ENCODE measurements at places on chromosomes 11 and 22. TPM values are rescaled to one million over a fixed set of nuclear protein-coding genes. Genes with fewer than 3 reads are reported as not detected.

Gene ADAMTS8
- 0.42 TPM for total RNA-seq

Gene POU2AF2
- not detected for total RNA-seq

Gene TSGA10IP
- total RNA-seq: not detected

Gene PLET1
- total RNA-seq: not detected

Gene TSSK2
- total RNA-seq: not detected

Gene TRIM48
- total RNA-seq: not detected

Gene NPTXR
- 23.4 TPM for total RNA-seq

DNA sequence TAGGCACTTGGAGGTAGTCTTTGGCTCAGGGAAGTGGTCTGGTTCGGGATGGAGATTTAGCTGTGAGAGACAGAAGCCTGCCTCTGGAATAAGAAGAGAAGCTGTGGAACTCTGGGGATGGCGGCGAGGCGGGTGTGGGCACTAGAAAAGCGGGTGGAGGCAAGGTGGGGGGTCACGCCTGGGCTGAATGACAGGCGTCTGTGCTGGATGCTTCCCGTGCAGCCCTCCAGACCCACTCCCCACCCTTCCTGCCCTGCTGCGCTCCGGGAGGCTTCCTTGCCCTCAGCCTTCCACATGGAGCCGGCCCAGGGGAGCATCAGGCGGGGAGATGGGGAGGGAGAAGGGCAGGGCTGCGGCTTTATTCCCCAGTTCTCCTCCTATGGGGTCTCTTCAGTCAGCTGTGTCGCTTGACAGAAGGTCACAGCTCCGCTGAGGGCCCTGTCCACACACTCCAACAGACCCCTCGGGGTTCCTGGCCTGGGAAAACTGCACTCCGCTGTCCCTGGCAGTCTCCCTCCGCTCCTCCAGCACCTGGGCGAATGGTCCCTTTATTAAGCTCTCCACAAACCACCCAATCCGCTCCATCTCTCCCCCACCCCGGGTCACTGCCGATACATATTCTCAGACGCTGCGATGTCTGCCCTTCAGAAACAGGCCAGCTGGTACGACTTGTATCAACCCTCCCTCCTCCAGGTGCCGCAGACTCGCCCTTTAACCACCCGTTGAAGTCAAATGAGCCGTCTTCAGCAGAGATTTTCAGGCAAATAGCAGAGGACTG lies 6.2 kb downstream of the DNAJB13 start:
- no peak for DNase-seq

GRCh38 chr11:79304599-79305212 lies 136.1 kb downstream of the TENM4 start:
- no peak for DNase-seq

GRCh38 chr22:46092011-46092410 lies 58.3 kb upstream of the PPARA start:
- DNase-seq: peak; percentile 26

GRCh38 chr11:124052966-124053365 lies 11.8 kb upstream of the OR10G7 start:
- no peak for DNase-seq

GRCh38 chr11:59009661-59010060 lies 70.4 kb downstream of the GLYATL1 start:
- DNase-seq: no peak

GRCh38 chr11:92226331-92227229 lies 2.0 kb downstream of the FAT3 start:
- peak; percentile 31 for DNase-seq

- DNase-seq: peak; percentile 89
These were observed 62.5 kb upstream of the SUSD2 start for GRCh38 chr22:24118689-24119384.

DNA sequence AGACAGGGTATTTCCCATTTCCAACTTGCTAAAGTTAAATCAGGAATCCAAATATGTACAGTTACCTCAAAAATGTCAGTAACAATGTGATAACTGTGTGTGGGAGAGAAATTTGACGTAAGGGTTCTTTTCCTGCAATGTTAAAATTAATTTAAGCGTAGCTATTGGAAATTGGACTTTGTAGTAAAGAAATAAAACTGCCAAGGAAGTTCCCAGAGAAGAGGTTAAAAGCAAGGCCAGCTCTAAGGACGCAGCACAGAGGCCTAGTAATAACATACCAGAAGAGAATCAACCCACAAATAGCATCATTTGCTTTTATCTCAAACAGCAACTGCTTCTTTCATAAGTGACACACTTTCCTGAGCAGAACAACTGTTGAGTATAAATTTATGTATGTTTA lies 36.8 kb upstream of the GRIA4 start:
- no peak for DNase-seq

DNA sequence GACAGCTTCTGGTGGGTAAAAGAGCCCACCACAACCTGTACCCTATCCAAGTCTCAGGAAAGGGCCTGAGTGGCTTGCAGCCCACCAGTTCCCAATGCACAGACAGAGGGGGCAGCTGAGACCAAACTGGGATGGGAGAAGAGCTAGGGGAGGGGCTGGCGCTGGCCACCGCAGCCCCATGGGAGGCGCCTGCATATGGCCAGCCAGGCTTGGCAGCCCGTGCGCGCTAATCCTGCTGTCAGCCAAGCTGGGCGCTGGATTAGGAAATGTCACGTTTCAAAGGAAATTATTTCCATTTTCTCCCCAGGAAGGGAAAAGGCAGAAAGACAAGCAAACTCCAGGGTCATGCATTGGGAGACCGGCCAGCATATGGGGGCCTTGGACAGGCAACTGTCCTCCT lies 236.8 kb downstream of the BUD13 start:
- no peak for DNase-seq

GRCh38 chr11:71327156-71328085 lies 75.0 kb upstream of the SHANK2 start:
- no peak for DNase-seq

DNA sequence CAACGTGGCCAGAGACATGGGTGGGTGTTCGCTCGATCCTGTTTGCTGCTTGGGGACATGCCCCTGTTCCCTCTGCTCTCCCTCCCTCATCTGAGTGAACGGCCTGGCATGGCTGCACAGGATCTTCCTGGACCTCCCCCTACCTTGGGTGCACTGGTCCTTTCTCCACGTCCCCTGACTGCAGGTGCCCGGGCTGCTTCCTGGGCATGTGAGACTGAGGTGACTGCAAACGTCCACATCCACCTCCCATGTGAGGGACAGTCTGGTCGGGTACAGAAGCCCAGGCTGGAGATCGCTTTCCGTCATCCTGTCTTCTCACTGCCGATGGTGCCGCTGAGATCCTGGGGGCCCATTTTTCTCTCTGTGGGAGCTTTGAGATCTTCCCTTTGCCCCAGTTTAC lies 11.8 kb downstream of the SULT4A1 start:
- DNase-seq: no peak

GRCh38 chr11:10305964-10306918 lies 1.4 kb downstream of the ADM start:
- peak; percentile 51 for DNase-seq

DNA sequence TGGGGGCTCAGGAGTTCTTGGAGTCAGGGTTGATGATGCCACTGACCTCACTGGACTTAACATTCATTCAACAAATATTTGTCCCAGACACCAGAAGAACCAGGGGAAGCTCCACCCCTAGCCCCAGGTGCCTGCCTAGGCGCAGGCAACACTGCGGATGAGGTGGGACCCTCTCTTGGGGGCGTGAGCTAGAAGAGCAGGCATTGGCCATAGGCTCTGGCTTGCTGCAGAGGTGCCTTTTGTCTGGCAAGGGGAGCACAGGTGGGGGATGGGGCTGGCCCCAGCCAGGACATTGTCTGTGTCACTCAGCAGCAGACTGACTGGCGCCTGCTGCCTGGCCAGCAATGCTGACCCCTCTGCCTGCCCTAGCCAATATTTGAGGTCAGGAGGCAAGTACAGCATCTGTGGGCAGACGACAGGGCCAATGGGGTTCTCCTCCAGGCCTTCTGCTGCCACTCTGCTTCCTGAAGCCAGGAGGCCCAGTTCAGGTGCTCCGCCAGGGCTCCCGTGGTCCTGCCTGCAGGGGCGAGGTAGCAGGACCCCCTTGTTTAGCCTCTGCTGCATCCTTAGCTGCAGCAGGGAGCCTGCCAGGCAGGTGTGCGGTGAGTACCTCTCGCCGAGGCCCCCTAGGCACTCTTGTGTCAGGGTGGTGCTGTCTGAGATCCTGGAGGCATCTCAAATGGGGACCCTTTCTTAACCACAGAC lies 4.0 kb downstream of the LINC01488 start:
- peak; percentile 35 for DNase-seq

DNA sequence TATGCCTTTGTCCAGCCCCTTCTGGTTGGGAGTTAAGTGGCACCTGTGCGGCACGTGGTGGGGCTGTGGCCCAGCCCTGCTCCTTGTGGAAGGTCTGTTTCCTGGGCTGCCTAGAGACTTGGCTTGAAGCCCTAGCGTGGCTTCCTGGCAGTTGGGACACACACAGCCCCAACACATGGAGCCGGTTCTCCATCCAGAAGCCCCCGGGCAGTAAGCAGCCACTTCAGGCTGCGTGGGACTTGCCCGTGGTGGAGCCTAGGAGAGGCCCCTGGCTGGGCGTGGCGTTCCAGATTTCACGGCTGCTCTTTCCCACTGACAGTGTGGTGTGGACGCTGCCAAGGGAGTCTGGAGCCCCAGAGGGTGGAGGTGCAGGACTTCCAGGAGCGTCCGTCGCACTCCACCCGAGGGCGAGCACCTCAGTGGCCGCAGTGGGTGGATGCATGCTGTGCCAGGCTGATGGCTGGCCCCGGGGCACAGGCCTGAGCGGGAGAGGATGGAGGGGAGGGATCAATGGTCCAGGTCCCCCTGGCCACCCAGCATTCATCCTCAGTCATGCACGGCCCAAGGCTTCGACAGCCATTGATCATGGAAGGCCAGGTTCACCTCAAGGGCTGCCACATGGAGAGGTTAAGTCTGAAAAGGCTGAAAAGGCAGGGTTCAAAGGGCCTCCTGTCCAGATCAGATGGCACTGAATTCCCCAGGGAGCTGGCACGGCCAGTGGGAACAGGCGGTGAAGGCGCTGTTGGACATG lies 9.3 kb downstream of the CCND1 start:
- no peak for DNase-seq

- DNase-seq: no peak
These were observed 74.9 kb upstream of the NARS2 start for GRCh38 chr11:78649361-78650215.

GRCh38 chr22:26651815-26652214 lies 5.6 kb upstream of the MIAT start:
- DNase-seq: no peak

GRCh38 chr11:73117071-73117470 lies 25.0 kb downstream of the FCHSD2 start:
- no peak for DNase-seq

All from left ventricle myocardium superior (tissue), 1 donor.